ENCODE measurements at places on chromosomes 5 and 9.
A peak's percentile ranks its signal among the peaks of the same experiment; 100 is the strongest.

DNA sequence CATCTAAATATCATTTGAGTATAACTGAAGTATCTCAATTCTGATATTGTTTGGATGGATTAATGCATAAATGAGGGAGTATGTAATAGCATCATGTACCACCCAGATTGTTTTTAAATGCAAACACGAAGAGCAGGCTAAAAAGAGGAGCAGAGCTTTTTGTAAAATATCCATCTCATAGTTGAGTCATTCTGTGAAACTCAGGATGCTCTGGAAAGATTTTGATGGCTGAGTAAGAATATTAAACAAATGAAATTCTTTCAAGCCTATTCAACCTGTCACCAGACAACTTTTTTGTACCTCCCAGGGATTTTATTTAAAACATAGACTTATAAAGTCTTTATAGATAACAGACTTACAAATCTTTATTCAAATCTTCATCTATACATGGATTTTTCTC is 625.9 kb downstream of the TLE4 start:
- DNase-seq, result no peak

DNA sequence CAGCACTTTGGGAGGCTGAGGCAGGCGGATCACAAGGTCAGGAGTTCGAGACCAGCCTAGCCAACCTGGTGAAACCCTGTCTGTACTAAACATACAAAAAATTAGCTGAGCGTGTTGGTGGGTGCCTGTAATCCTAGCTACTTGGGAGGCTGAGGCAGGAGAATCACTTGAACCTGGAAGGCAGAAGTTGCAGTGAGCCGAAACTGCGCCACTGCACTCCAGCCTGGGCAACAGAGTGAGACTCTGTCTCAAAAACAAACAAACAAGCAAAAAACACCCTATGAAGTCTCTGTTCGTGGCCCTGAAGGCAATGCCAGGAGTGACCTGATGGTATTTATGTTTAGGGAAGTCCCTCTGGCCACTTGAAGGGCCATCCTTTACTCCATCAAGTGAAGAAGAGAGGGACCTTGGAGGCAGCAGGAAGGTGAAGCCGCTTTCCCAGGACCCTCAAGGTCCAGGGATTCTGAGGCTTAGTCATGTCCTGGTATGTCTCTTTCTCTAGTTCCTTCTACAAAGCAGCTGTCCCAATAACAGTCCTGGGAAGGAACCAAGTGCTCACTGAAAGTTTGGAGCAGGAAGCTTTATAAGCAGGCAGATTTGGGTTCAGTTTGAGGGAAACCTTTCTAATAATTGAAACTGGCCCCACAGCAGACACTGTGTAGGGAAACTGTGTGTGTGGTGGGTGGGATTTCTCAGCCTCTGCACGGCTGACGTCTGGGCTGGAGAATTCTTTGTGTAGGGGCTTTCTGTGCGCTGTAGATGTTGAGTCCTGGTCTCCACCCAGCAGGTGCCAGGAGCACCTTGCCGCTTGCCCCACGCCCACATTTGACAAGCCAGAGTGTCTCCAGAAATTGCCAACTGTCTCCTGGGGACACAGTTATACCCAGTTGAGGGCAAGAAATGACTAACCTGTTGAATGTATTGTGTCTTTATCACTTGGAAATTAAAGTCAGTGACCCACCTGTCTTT is 12.5 kb downstream of the PHF2 start:
- peak; percentile 24 for DNase-seq

DNA sequence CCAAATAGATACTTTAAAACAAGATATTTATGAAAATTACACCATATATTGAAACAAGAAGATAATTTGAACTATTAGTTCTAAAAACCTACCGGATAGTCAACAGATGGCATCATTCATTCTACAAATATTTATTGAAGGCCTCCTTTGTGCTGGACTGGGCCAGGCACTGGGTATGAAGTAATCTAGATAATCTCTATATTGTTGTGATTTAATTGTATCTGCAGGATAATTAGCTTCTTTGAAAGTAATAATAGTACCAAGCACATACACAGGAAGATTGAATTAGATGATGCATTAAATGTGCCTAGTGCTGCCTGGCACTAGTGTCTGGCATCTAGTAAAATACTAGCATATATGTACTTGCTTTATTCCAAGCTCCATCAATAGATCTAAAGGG is 735.2 kb upstream of the DMAC1 start:
- no peak for DNase-seq

- no peak for DNase-seq
These were observed 84.0 kb upstream of the SMIM32 start for GRCh38 chr5:136276946-136277345.

DNA sequence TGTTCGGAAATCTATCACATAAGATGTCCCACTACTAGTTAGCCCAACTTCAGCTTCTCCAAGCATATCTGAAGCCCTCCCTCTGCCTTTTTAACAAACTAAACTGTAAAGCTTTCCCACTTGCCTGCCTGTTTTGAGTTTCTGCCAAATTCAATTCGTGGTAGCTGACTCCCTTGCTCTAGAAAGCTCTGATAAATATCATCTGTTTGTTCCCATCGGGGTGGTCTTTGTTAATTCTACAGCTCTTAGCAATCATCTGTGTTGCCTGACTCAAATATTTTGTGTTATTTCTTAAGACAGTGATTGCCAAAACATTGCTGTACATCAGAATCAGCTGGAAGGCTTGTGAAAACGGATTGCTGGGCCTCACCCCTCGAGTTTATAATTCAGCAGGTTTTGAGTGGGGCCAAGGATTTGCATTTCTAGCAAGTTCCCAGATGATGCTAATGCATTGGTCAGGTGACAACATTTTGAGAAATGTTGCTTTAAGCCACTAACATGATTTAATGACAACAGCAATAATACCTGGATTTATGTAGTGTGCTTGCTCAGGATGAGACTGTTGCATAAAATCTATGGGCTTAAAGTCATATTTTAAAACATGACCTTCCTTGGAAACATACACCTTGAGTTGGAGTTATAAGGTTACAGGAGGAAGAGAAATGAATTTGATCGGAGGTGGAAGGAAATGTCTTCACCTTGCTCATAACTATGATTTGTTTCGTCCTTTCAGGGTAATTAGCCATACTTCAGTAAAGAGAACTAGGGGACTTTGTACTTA is 631.9 kb downstream of the PSAT1 start:
- no peak for DNase-seq

Measured in H7 (cell line).